ENCODE measurements at places on chromosomes 3 and 15.

DNA sequence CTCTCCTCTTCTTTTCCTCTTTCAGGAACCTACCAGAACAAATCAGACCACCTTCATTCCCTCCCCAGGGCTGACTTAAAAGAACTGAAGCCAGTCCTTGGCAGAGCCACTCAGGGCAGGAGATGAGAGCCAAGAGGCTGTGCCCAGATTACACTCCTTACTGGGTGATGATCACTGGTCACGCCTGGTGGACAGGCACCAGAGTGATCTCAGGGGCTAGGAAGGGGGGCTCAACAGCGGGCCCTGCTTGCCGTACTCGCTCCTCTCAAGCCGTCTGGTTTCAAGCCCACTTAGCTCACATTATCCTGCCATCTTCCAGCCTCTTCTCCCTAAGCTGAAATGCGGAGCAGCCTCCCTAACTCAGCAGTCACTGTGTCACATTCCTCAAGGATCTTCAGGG is 1.7 kb upstream of the FAH start:
- no peak for DNase-seq

DNA sequence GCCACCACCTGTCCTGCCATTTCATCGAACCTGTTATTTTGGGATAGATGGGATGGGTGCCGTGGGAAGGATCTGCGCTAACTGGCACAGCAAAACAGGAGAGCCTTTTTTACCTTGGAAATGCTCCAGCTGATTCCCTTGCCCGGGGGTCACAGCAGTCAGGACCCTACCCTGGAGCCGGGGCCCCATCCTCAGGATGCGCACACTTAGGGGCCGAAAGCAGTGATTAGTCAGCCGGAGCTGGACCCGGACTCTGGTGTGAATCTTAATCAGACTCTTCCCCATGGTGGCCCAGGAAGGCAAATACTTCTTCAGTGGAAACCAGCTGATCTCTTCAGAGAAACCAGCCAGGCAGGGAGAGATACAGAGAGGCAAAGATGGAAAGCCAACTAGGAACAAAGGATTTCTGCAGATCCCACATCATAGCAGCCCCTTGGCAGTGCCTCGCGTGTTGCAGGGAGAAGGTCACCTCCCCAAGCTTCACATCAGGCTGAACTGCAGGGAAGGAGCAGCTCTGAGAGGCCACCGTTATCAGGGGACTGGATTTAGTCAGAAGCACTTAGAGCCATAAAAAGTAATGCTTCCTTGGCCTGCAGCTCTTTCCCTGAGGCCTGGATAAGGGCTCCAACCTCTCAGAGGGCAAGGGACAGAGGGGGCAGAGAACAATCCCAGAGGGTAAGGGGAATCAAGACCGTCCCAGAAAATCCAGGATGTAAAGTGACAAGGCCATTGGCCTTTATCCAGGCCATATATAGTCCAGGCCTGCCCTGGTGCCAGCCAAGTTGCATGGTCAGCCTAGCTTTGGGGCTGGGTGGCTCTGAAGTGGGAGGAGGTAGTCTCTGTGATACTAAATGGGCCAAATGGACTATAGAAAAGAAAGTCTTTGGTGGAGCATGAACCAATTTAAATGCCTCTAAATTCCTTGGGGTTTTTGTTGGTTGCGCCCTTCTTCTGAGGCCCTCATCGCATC is 52.9 kb downstream of the WDR76 start:
- DNase-seq = no peak

- no peak for DNase-seq
These were observed 240.3 kb downstream of the FGF12 start for GRCh38 chr3:192487033-192487432.

GRCh38 chr3:125059488-125060245 is 3.9 kb upstream of the HEG1 start:
- no peak for DNase-seq

- no peak for DNase-seq
These were observed 448.0 kb upstream of the NECTIN3 start for GRCh38 chr3:110623571-110623970.

DNA sequence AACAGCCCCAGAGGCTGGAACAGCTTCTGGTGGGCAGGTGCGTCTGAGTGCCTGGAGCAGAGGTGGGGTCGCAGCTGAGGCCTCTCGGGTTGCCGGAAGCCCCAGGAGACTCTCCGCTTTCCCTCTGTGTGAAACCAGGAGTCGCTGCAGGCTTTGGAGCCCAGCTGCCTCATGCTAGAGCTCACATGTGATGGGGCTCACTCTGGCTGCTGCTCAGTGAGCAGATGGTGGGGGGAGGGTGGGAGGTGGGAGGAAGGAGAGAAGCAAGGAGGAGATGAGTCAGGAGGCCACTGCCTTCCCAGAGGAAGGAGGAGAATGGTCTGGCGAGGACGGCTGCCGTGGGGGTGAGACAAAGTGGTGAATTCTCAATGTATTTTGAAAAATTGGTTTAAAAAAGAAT is 290.1 kb upstream of the CHRNA7 start:
- DNase-seq = peak; percentile 75

DNA sequence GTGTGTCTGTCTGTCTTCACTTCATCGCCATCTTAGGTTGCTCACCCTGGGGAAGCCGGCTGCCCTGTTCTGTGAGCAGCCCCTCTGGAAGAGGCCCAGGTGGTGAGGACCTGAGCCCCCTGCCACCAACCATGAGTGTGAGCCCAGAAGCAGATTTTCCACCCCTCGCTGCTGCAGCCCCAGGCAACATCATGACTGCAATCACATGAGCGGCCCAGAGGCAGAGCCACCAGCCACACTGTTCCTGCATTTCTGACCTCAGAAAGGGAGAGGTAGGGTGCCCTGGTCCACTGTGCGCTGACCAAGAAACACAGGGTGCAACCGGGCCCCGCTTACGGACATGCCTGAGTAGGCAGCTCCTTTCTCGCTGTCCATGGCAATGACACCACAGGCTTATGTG is 92.3 kb upstream of the IQSEC1 start:
- no peak for DNase-seq

DNA sequence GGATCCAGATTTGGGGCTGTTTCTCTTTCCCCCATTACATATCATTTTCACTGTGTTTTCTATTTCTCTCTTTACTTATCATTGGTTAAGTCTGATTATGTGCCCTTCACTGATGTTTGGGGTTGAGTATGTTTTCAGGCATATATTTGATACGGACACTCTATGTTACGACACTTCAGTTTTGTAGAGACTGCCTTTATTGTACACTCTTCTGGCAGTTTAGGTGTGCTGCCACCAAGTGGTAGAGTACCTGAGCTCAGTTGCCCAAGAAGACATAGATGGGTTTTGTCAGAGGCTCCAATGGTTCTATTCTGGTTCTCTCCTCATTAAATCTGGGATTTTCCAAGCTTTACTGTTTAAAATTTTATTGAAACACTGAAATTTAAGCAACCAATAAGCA is 255.0 kb upstream of the ROPN1 start:
- DNase-seq = peak; percentile 25

DNA sequence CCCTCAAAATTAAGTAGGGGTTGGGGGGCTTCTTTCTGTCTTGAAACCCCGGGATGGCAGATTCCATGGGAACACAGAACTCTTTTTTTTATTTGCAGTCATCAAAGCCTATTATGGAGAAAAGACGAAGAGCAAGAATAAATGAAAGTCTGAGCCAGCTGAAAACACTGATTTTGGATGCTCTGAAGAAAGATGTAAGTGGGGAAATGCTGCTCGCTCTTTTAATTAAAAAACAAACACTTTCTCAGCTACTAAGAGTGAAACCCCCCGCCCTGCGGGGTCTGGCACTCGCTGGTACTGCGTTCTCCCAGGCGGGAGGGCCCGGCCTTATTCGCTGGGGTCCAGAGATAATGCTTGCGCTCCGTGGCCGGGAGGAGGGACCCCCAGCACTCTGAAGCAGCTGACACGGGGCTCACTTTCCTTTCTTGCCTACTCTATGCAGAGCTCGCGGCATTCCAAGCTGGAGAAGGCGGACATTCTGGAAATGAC is 615 bp downstream of the HES1 start:
- no peak for DNase-seq

DNA sequence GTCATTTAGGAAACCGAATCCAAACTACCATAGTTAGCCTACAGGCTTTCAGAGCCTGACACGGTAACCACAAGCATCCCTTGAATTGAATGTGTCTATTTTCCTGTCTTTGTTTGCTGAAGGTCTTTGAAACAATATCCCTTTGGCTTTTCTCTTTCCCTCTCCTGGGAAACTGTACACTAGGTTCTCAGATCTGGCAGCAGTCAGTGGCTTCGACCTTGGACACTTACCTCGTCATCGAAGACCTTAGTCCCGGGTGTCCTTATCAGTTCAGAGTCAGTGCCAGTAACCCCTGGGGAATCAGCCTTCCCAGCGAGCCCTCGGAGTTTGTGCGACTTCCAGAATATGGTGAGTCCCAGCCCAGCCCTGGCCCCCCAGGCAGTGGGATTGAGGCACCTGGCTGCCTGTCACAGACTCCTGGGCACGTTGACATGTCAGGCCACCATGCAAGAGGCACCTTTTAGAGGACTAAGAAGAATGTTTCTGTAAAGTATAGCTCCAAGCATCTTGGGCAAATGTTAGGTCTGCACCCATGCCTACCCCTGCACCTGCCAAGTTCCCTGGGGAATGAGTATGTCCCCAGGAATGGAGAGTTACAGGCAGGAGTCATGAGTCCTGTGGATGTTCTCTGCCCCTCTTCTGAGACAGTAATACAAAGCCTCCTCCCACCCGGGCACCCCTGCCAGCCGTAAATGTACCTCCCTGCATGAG is 30.4 kb upstream of the UMPS start:
- DNase-seq = no peak

DNA sequence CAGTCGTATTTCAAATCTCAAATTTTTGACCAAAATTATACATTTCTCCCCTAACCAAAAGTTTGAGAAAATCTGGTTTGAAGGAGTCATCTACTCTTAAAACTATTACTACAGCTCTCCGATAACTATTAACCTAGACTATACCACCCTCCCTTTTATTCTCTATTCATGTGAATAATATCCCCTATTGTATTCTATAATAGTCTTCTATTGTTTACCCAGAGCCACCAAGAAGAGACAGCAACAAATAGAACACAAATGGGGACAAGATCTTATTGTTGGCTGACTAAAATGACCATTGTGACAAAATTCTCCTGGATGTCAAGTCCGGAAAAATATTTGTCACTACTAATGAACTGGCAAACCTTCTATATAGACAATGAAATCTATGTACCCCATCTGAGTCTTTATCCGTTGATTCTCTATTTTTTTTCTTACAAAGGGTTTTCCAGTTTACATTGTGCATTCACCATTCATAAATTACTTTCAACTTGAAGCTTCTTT is 618.0 kb downstream of the CADM2 start:
- DNase-seq = no peak

GRCh38 chr3:145448436-145448835 is 712.5 kb downstream of the PLOD2 start:
- DNase-seq = no peak

GRCh38 chr3:141065258-141065657 is 14.1 kb downstream of the SPSB4 start:
- no peak for DNase-seq

DNA sequence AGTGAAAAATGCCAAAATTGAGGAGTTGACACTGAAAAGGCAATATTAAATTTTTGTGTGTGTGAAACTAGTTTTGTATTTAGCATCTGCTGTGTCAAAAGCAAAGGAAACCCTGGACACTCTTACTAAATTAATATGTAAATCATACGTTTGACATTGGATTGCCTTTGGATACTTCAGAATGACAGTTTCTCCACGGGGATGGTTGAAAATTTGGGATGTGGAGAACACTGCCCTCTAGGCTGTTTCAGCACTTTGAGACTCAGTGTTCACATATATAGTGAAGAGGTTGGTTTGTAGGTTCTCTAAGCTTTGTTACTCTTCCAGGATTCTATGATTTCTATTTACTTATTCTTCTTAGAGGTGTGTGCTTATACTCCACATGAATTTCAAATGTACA is 3.0 kb downstream of the ROBO2 start:
- no peak for DNase-seq

GRCh38 chr3:9986230-9986725 is 363 bp downstream of the EMC3 start:
- no peak for DNase-seq

DNA sequence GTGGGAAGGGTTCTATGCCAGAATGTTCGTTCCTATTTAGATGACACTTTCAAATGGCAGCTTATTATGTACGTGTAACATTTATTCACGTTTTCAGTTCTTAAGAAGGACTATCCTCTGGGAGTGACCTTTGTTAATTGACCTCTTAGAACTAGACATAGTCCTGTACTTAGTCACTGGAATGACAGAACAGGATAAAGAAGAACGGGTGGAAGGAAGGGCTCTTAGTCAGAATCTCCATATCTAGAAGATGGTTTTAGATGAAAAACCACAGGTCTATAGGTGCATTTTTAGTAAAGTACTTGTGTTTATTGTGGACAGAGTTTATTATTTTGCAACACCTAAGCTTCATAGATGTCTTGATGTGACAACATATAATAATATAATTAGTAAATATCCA is 6.5 kb downstream of the METTL6 start:
- DNase-seq = no peak

DNA sequence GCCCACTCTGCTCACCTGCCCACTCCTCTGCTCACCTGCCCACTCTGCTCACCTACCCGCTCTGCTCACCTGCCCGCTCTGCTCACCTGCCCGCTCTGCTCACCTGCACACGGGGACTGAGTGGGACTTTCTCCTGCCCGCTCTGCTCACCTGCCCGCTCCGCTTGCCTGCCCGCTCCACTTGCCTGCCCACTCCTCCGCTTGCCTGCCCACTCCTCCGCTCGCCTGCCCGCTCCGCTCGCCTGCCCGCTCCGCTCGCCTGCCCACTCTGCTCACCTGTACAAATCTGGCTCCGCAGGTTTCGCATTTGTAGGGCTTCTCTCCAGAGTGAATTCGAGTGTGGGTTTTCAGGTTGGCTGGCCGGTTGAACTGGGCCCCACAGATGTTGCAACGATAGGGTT is 20.0 kb downstream of the BCL6 start:
- DNase-seq = no peak

DNA sequence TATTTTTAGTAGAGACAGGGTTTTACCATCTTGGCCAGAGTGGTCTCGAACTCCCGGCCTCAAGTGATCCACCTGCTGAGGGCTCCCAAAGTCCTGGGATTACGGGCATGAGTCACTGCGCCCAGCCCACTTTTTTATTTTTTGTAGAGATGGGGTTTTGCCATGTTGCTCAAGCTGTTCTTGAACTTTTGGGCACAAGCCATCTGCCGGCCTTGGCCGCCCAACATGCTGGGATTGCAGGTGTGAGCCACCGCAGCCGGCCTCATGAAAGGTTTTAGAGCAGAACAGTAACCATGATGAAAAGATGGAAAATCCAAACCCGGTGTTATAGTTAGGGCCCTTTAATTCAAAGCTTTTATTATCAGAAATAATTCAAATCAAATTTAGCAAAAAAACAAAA is 15.6 kb upstream of the MB21D2 start:
- no peak for DNase-seq

DNA sequence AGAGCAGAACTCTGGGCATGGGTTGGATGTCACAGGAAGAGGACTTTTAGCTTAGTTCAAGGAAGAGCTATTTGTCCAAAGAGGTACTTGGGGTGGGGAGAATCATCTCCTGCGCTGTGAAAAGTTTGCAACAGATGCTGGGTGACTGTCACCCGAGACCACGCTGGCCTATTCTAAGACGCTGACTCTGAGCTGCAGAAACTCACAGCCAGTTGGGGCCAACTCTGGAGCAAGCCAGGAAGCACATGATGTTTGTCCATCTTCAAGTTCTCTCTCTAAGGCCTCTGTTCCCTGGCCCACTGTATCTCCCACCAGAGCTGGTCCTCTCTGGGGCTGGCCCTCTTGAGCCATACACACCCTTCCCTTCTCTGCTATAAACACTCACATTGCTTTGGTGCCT is 17.9 kb upstream of the CDCP1 start:
- DNase-seq = no peak

GRCh38 chr3:173467501-173467900 is 70.0 kb downstream of the NLGN1 start:
- DNase-seq = no peak

GRCh38 chr3:12854565-12854964 is 13.2 kb upstream of the RPL32 start:
- no peak for DNase-seq

Data from fibroblast of upper back skin (primary cell).